ENCODE measurements at places on chromosomes 7 and 10.

DNA sequence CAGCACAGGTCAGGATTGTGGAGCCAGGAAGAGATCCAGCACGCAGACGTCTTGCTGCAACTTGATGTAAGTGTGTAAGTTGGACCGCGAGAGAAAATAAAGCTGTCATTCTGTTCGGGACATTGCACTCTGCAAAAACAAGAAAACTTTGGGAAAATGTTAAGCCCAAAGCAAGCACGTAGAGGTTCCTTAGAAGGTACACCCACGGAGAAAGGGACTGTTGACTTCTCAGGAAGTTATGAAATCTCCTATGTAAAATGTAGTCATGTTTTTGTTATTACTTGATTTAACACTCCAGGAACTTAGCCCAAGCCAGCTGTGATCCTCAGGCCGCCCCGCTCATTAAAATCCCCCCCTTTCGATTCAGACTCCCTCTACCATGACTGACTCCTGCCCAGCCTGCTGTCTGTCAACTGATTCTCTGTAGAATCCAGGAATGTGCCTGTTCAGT is 196.1 kb upstream of the TCF7L2 start:
- no peak for DNase-seq

- no peak for DNase-seq
Measured at GRCh38 chr7:106225856-106226255, 58.9 kb downstream of the NAMPT start.

- DNase-seq: no peak
Measured at GRCh38 chr10:44914891-44915290, 3.8 kb downstream of the TMEM72 start.

- no peak for DNase-seq
Measured at GRCh38 chr7:47119261-47119865, 462.5 kb downstream of the TNS3 start.

DNA sequence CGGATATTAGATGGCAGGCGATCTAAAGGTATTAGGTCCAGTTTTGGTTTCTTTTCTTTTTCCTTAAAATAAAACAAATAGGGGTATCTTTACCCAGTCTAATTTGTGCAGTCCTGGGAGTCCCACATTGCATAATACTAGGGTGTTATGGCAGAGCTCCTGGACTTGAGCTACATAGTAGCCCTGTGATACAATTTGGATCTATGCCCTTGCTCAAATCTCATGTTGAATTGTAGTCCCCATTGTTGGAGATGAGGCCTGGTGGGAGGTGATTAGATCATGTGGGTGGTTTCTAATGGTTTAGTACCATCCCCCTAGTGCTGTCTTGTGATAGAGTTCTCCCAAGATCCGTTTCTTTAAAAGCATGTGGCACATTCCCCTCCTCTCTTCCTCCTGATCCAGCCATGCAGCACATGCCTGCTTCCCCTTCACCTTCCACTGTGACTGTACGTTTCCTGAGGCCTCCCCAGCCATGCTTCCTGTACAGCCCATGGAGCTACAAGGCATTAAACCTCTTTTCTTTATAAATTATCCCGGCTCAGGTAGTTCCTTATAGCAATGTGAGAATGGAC is 141.9 kb downstream of the RPS24 start:
- DNase-seq: no peak

DNA sequence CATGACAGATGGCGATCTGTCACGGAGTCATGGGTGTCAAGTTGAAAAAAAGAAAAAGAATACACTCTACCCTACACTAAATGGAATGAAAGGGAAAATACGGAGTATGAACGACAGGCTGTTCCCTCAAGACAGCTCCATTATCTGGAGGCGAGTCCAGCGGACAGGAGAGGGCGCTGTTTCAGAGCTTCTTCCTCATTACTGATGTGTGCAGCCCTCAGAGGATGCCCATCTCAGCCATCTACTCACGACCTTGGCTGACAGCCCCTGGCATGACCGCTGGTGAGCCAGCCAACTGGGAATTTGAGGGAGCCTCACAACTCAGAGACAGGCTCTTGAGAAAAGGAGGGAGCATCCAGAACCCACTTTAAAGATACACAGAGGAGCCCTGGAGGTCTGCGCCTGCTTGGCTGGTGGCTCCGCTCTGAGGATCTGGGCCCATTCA is 49.6 kb upstream of the SMNDC1 start:
- peak; percentile 89 for DNase-seq

- DNase-seq: no peak
Measured at GRCh38 chr7:98054585-98054984, 52.1 kb upstream of the LMTK2 start.

DNA sequence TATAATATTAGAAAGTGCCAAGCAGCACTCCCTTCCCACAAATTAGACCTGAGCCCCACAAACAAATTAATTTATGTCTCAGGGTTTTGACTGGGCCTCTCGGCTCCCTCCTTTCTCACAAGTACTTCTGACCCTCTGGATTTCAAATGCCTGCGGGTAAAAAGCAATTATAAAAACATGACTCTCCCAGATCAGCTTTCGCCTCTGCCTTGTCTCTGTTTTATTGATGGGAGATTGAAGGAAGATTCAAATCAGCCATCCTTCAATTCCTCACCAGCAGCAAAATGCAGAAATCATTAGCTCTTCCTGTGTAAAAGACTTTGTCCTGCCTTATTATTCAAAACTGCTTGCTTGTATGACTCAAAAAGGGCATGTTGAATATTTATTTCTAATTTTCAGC is 453.7 kb upstream of the MKI67 start:
- DNase-seq: no peak

- no peak for DNase-seq
Measured at GRCh38 chr7:85627791-85628586, 441.1 kb upstream of the SEMA3D start.

- DNase-seq: no peak
Measured at GRCh38 chr10:16689227-16689626, 128.0 kb downstream of the RSU1 start.

DNA sequence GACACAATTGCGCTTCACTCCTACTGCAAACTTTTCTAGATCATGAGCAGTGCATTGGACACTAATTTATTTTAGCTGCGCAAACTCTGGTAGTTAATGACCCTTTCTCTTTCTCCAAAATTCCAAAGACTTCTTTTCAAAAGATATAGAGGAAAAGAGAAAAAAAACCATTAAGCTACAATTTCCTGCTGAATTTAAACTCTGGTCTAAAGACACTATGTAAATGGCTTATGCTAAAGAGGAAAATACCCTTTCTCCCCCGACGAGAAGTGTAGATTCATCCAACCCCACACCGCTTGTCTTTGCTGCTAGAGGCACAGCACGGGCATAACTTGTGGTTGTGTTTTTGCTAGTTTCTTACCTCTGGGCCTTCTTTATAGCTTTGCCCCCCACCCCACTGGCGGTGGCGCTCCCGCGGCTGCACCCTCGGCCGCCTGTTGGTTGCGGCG is 84.1 kb downstream of the SNX10 start:
- DNase-seq: peak; percentile 63

DNA sequence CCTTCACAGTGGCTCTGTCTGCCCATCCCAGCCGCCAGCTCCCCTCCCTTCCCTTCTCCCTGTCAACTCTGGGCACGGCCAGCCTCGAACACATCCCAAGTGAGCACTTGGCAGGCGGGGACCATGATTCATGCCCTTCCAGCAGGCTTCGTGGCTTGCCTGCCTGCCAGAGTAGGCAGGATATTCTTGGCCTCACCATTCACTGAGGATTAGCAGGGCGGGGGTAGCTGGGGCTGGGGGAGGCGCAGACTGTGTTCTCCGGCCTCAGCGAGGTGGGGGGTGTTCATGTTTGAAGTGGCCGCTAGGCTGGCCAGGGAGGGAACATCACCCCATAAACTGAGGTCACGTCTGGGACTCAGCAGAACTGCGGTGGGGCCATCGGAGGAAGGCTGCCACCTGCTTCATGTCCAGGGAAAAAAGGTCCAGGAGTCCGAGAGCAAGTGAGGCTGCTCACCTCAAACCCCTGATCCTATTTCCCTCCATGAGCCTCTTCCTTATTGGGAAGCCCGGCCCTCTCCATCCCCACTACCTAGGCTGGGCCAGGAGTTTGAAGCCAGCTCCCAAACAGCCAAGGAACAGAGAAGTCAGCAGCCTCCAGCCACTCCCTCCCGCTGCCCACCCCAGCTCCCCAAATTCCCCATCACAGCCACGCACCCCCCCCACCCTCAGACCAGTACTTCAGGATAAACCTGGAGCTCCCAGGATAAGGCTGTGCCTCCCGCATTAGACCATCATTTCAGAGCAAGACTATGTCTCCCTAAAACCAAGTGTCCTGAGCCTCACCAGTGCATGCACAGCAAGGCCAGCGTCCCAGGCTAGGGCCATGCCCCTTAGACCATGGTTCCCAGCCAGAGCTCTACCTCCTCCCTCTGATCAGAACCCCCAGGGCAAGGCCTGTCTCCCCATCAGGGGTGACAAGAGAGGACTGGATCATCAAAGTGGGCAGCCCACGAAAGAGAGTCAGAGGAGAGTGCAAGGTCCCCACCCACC is 42.8 kb upstream of the RABGEF1 start:
- DNase-seq: peak; percentile 68

DNA sequence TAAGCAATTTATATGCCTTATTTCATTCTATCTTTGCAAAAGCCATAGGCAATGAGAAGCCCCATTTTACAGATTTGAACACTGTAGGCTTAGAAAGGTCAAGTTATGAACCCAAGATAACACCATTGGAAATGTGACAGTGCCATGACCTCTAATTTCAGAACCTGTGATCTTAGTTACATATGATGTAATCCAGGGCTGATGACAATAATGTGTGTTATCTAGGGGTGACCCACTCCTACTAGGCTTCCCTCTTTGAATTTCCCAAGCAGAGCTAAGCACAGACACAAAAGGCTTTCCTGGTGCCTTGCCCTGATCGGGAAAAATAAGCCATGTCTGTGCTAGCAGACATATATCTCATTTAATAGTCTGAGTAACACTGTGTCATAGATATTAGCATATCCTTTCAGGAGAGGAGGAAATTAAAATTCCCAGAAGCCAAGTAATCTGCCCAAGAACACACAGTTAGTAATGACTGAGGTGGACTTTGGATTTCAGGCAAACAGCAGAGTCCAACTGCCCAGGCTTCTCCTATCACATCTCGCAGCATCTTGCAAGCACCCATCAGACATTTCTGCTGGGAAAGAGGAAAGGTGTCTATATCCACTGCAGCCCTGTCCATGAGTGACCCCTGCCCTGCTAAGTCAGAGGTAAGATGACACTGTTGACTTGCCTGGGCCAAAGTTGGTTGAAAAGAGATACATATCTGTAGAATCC is 2.8 kb upstream of the TECTB start:
- DNase-seq: no peak

GRCh38 chr7:135206941-135207391 is 4.4 kb downstream of the WDR91 start:
- no peak for DNase-seq

DNA sequence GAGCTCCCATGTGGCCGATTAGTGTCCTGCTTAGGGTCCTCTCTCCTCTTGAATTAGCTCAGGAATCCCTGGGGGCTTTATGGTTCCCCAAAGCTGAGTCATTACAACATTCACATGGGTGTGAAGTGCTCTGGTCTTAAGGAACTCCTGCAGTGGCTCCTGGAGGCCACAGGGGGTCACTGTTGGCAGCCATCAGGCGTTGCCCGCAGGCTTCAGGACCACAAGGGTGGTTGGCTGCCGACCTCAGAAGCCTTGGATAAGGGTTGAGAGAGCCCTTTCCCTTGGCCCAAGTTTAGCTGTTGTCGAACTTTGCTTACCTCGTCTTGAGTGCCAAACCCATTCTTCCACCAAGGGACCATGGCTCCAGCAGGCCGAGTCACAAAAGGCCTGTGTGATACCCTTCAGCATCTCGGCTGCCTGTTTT is 61.7 kb downstream of the SH2D4B start:
- DNase-seq: peak; percentile 46

DNA sequence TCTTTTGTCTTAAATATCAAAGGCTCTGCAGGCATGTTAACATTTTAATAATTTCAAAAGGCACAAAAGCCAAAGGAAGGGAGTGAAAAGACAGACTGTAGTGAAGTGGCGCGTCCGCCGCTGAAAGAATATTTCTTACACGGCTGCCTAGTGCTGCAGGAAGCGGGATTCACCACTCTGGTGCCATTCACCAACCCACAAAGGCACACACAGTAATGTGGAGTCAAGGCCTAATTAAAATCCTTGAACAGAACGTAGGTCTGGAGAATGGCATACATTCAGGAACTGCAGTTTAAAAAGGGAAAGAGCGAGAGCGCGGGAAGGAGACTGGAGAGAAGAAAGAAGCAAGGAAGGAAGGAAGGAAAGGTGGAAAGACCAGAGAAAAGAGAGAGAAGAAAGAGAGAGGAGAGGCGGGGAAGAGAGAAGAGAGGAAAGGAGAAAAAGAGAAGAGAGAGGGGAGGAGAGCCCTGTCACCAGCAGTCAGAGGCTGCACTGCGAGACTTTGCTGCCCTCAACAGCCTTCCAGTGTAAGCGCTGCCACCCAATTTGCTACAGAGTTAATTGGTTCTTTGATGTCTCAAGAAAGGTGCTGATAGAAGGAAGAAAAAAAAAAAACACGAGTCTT is 554.0 kb downstream of the MDFIC start:
- no peak for DNase-seq

DNA sequence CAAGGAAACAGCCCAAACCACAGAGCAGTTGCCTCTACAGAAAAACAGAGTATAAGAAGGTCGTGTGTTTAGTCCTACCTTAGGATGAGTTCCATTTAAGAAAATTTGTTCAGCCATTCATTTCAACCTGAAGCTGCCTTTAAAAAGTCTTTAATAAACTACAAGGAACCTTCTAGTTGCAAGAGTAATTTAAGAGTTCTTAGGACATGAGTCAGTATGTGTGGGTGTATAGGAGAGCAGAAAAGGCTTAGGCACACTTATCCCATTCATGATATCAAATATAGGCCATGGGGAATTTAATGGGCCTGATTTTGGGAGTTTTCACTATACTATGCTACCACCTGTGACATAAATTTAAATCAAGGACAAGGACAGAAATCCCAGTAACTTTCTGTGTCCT is 496.8 kb downstream of the TFEC start:
- DNase-seq: no peak

GRCh38 chr10:43082746-43083145 is 5.9 kb downstream of the RET start:
- no peak for DNase-seq
